Activated CD4-positive, CD25-positive, alpha-beta regulatory T cell (primary cell): ENCODE measurements at places on chromosomes 16 and 17.

- DNase-seq, result no peak
These were observed 258.3 kb downstream of the FOXL1 start for GRCh38 chr16:86836503-86837129.

GRCh38 chr17:42120770-42121769, at the start of gene KAT2A:
Gene KAT2A (minus strand): TSS chr17:42121367. CDS start chr17:42121304, 63 bp downstream.
- peak; percentile 56 for DNase-seq

- DNase-seq, result no peak
These were observed at the start of gene ACE for GRCh38 chr17:63476854-63477479. Gene ACE (plus strand): TSS chr17:63477061. CDS start chr17:63477095, 34 bp downstream.

GRCh38 chr17:68792042-68792685, 163.0 kb downstream of the ABCA8 start:
- DNase-seq, result no peak

- no peak for DNase-seq
These were observed 150.5 kb downstream of the KATNIP start for GRCh38 chr16:27700304-27700995.

DNA sequence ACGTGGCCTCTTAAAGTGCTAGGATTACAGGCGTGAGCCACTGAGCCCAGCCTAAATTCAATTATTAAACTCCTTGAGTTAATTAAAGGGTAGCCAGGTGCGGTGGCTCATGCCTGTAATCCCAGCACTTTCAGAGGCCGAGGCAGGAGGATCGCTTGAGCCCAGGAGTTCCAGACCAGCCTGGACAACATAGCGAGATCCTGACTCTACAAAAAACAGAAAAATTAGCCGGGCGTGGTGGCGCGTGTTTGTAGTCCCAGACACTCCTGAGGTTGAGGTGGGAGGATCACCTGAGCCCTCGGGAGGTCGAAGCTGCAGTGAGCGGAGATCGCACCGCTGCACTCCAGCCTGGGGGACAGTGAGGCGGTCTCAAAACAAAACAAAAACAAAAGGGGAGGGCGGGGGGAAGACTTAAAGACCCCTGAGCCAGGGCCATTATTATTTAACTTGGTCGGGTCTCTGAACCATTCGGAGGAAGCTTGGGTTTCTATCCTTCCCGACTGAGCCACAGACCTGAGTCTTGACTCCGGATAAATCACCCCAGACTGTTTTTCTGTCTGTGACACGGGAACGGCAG, 19.5 kb downstream of the BCL7C start:
- no peak for DNase-seq

GRCh38 chr17:3647769-3648555, 11.4 kb downstream of the CTNS start:
- DNase-seq, result no peak

GRCh38 chr16:75108792-75109731, 7.5 kb downstream of the LDHD start:
- DNase-seq, result peak; percentile 40

DNA sequence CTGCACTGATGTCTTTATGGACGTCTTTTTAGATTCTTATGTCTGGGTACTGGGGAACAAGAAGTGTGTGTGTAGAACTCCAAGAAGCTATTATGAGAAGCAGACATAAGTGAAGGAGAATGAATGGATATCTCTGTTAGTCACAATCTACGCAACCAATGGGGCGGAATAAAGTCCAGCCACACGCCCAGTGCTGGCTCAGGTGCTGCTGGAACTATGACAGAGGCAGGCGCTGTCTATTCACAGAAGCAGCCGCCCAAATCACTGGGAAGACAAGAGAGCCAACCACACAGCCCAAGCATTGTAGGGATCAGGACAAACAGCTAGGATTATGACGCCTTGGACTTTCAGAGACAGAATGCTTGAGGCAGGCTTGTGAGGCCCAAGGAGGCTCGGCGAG, 43.9 kb upstream of the ICAM2 start:
- no peak for DNase-seq

GRCh38 chr16:11470676-11471415, 115.9 kb downstream of the LITAF start:
- DNase-seq, result no peak

GRCh38 chr16:30892670-30893416, 1.0 kb downstream of the BCL7C start:
- no peak for DNase-seq

- DNase-seq, result no peak
These were observed 25.8 kb downstream of the WSB1 start for GRCh38 chr17:27319541-27320221.

- no peak for DNase-seq
These were observed 4.8 kb upstream of the ABCC3 start for GRCh38 chr17:50629902-50630301.

GRCh38 chr17:4901648-4902344, 1.1 kb downstream of the CHRNE start:
- DNase-seq, result no peak

DNA sequence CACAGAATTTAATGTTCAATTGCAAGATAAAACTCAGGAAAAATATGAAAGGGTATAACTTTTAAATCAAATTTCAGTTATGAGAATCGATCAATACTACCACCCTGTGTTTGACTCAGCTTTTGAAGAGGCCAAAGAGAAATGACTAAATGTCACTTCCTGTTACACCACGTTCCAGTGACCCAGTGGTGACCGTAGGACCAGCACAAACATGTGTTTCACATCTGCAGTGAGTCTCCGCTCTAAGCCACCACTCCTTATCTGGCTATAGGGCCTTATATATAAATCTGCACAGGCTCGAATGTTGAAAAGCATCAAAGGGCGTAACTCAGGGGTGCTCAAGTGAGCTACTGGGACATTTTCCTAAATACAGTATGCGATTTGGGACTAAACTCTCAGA, 36.1 kb downstream of the CYB5D2 start:
- no peak for DNase-seq

DNA sequence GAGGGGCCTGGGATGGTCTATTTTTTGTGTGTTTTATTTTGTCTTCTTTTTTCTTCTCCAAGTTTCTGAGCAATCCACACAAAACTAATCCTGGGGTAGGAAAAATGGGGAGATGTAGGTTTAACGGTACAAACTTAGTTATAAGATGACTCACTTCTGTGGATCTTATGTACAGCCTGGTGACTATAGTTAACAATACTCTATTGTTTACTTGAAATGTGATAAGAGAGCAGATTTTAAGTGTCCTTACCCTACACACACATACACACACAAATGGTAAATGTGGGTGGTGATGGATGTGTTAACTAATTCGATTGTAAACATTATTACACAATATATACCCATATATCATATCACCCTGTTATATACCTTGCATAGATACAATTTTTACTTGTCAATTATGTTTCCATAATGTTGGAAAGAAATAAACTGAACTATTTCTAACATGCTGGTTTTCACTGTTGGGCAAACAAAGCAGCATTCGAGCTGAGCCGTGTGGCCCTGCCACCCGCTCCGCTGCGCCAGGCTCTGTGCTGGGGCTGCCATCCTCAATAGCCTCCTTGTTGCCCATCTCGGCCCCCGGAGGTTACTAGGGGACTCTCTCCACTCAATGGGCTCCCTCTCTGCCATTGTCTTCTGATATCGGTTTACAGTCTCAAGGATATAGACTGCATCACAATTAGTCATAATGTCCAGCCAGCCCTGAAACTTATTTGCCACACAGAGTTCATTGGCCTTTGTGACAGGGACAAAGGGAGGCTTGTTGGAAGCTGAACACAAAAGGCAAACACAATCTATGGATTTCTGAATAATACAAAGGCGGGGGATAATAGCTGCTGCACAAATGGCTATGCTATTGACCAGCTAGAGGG, 380.3 kb upstream of the MAF start:
- DNase-seq, result no peak

DNA sequence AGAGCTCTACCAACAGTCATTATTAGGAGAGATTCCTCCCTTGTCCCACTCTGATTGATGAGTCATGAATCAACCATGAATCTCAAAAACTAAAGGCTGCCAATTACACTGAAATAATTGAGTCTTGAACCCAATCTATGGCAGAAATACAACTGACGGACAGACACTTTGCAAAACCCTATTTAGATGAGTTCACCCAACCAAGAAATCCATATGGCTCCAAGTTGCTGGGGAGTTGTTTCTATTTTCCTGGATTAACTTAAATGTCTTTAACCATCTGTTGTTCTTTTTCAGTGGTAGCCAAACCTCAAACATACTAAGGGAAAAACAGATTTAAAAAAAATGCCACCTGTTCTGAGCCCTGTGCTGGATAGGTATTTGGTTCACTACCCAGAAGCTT, 151.0 kb downstream of the SHISA9 start:
- no peak for DNase-seq
